ENCODE measurements at places on chromosomes 13 and 19.

DNA sequence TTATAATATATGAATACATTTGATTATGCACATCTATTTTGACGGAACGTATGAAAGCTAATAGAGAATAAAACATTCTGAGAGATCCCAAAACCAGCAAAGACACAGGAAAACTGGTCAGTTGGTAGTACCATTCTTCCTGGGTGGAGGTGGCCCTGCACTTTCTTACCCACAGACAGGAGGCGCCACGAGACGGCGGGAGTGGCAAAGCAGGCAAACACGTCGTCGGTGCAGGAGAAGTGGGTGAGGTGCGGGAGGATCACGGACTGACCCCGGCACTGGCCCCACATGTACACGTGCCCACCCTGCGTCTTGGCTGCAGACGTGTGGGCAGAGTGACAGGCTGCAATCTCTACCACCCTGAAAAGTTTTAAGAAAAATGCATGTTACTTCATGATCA lies 36.1 kb downstream of the RCBTB1 start:
- DNase-seq: no peak

- no peak for DNase-seq
These were observed 553.1 kb downstream of the DCT start for GRCh38 chr13:93926425-93926824.

- no peak for DNase-seq
These were observed 109.3 kb upstream of the IPO5 start for GRCh38 chr13:97844151-97844550.

DNA sequence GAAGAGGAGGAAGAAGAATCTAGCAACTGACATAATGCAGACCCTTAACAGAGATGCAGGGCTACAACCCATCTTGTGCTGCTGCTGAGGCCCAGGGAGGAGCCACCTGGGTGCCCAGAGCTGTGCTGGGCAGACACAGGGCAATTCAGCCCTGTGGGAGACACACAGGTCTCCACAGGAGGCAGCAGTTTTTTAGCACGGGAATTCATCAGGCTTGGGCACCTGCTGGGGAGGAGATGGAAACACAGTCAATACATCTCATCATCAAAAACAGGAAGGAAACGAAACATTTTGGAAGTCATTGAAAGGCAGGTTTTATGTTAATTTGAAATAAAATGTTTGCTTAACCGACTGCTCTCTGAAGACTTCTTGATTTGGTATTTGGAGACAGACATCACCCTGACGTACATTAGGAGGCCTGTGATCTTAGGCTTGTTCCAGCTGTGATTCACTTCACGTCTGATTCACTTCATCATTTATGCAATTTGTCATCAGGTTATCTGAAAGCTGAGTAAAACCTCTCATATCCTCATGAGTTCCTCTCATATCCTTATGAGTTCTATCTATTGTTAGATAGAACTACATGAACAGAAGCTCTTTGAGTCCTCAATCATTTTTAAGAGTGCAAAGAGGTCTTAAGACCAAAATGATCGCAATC lies 77.4 kb downstream of the CYSLTR2 start:
- DNase-seq: no peak

DNA sequence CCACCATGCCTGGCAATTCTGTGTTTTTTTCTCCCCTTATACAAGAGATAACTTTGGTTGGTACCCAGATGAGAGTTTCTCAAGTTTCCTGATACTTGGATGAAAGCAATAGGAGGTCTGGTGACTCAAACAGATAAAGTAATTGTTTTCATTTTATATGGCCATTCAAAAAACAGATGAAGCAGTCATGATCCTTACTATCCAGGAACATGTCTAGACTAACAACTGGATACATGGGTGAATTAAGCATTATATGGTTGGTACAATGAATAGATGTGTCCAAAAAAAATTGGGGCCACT lies 8.5 kb downstream of the ZNF430 start:
- no peak for DNase-seq

DNA sequence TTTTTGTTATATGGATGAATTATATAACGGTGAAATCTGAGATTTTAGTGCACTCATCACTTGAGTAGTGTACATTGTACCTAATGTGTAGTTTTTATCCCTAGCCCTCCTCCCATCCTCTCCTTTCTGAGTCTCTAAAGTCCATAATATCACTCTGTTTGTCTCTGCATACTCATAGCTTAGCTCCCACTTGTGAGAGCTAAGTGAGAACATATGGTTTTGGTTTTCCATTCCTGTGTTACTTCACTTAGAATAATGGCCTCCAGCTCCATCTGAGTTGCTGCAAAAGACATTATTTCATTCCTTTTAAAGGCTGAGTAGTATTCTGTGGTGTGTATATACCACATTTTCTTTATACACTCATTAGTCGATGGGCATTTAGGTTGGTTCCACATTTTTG lies 94.0 kb downstream of the SLC10A2 start:
- DNase-seq: no peak

DNA sequence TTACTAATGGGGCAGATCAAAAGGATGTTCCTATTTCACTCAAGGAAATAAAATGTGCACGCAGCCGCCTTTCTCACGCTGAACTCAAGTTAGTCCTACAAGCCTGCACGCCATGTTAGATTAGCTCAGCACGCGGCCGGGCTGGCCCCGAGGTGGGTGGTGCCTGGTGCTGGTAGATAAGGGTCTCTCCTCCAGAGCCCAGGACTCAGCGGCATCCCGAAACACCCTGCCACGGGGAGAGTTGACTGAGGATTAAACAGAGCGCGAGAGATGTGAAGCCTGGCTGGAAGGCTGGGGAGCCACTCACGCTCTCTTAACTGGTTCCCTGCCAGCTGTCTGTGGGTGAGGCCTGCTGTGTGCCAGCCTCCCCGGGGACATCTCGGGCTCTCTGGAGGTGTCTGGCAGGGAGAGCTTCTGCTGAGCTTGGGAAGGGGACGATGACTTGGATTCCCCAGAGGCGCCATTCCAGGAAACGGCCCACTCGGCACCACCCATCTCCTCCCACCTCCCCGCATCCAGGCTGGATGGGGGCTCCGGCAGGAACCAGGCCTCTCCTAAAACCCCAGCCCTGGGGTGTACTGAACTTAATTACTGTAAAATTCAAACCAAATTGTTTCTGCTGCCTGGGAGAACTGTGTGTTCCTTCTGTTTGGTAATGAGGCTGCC lies 122.2 kb downstream of the KDM4B start:
- DNase-seq: no peak

DNA sequence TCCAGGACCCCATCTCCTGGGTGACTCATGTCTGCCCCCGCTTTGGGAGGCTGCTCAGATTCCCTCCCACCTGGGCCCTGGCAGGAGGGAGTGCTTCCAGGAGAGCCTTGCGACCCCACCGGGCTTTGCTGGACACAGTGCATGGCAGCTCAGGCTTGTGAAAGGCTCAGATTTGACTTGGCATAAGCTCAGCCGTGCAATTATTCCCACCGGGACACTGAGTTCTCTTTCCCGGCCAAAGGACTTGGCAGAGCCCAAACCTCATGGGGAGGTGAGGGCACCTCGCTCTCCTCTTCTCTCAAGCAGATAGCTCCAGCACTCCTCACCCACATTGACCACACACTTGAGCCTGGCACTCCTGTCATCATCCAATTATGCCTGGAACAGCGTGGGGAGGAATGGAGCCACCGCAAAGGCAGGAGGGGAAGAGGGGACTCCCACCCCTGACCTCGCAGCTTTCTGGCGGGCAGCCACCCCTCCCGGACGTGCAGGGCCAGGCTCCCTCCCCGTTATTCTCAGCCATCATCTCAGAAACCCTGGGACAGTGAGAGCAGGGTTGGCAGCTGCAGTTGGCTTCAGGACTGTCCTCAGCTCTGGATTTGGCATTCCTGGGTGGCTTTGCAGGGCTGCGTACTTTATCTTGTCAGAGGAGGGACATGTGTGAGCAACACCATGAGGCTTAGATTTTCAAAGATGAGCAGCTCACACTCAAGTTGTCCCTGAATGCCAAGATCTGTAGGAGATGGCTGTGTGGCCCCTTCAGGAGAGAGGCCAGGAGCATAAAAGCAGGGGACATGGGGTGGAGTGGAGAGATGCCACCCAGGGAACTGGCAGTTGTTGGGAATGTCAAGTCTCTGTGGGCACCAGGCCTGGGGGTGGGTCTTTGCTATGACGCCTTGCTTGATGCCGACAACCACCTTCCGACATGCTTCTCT lies 306.2 kb downstream of the TEX29 start:
- DNase-seq: no peak

DNA sequence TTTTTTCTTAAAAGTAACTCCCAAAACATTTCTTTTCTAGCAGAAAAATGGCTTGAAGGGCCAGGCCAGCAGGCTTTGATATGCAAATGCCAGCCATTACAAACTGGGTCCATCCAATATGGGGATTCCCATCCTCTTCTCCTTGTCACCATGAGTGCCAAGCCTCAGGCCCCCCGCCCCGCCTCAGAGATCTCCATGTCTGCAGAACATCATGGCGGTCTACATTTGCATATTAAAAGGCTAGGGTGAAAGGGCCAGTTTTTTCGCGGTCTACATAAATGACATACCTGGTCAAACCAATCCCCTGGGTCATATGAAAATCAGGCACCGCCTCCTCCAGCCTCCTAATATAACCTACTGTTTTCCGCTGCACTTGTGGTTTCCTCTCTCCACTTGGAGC lies 1327.6 kb downstream of the UQCRFS1 start:
- DNase-seq: no peak

DNA sequence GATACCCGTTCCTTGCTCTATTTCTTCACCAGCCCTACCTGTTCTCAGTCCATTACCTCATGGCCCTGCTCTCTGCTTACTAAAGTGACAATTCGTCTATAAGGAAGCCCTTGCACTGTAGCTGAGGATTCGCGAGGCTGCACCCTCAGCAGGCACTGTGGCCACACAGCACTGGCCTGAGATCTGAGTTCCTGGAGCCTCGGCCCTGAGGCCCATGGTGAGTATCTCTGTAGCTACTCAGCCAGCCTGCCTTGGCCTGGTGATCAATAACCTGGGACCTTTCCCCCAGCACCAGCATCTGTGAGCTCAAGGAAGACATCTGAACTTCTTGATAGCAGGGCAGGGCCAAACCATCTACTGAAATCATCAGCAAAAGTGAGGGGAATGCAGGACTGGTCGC lies 90.7 kb downstream of the RGCC start:
- no peak for DNase-seq

GRCh38 chr19:604355-604754 lies 14.7 kb downstream of the HCN2 start:
- no peak for DNase-seq

DNA sequence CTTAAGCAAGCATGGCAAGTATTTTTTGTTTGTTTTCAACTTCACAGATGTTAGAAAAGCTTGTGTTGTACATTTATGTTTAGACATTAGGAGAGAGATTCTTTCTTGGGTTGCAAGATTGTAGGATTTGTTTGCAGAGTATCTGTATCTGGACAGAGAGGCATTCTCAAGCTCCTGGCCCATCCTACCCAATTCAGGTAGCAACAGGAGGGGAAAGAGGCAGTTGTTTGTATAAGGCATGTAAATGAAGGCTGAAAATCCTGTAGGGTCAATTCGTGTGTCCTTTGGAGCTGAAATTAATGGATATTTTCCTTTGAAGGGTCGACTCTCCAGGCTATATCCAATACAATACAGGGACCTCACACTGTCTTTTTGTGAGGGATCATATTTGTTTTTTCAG lies 147.3 kb downstream of the KCNRG start:
- no peak for DNase-seq

- DNase-seq: no peak
These were observed 109.7 kb upstream of the KLF12 start for GRCh38 chr13:74243637-74244526.

- DNase-seq: no peak
These were observed 74.0 kb upstream of the ZNF30 start for GRCh38 chr19:34852669-34853068.

DNA sequence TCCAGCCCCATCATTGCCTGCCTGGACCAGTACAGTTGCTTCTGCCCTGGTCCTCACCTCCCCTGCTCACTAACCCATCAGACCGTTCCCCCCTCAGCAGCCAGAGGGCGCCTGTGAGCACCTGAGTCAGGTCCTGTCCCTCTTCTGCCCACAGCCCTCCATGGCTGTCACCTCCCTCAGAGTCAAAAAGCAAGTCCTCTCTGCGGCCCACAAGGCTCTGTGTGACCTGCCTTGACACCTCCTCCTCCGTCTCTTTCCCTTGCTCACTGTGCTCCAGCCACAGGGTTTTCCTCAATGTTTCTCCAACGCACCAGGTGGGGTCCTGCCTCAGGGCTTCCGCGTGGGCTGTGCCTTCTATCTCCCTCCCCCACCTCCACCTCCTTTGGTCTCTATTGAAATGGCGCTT lies 29.4 kb upstream of the PTPRS start:
- DNase-seq: no peak

DNA sequence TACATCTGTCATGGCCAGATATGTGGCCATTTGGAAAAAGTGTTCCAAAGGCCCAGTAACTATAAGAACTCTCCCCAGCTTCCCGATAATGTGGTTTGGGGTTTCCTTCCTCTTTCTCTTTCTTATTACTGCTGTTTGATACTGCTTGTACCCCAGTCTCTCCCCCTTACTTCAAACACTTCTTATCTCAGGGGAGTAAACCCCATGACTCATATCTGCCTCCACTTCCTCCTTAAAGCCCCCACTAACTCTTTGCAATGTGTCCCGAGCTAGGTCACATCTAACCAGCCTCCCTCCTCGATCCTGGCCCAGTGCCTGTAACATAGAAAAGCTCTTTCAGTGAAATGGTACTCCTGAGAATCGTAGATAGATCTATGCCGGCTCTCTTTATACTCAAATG lies 82.4 kb upstream of the STARD13 start:
- DNase-seq: no peak

DNA sequence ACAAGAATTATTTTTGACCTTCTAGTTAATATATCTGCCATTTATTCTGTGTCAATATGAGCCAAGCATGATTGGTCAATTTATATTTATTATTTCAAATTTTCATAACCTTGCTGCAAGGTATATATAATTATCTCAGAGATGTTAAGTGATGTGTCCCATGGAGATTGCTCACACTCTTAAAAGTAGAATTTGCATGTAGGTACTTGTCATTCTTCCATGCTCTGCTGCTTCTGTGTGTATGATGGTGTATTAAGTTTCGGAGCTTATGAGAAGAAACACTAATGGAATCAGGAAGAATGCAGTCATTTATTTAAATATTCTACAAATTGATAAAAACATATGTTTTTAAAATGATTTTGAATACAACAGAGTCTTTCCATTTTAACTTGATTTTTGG lies 586.8 kb upstream of the MIR17HG start:
- DNase-seq: no peak

DNA sequence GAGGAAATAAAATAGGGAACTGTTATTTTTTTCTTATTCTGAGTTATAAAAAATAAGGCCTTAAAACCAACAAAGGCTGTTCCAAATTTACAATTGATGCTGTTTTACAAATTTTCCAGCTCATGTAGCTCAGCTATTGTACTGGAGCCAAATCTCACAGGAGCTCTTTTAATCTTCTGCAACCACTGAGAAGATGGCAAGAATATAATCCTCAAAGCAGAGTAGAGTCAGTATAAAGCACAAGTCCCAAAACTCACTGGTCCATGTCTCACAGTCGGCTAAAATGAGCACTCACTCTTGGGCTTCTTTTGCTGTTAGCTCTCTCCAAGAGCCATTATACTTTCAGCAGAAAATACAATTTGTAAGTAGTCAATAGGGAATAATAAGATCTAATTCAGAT lies 1074.4 kb upstream of the PRR20A start:
- no peak for DNase-seq

- no peak for DNase-seq
These were observed 8.4 kb upstream of the BCAM start for GRCh38 chr19:44800461-44800860.

- no peak for DNase-seq
These were observed 5.1 kb upstream of the MZF1 start for GRCh38 chr19:58578012-58578925.

- DNase-seq: no peak
These were observed 1.2 kb upstream of the F10 start for GRCh38 chr13:113121183-113121927.

- no peak for DNase-seq
These were observed 5.5 kb downstream of the TPRX1 start for GRCh38 chr19:47798904-47799266.
